ENCODE measurements at places on chromosomes 16 and 17.
A peak's percentile ranks its signal among the peaks of the same experiment; 100 is the strongest.

GRCh38 chr17:42441371-42442195 lies 17.1 kb upstream of the ATP6V0A1 start:
- DNase-seq, result no peak

GRCh38 chr16:56911771-56912571 lies 20.0 kb upstream of the HERPUD1 start:
- DNase-seq, result peak; percentile 87

GRCh38 chr17:5069724-5070123 lies 8.5 kb upstream of the ZFP3 start:
- DNase-seq, result no peak

- no peak for DNase-seq
These were observed 17.5 kb downstream of the ABR start for GRCh38 chr17:1162116-1162855.

DNA sequence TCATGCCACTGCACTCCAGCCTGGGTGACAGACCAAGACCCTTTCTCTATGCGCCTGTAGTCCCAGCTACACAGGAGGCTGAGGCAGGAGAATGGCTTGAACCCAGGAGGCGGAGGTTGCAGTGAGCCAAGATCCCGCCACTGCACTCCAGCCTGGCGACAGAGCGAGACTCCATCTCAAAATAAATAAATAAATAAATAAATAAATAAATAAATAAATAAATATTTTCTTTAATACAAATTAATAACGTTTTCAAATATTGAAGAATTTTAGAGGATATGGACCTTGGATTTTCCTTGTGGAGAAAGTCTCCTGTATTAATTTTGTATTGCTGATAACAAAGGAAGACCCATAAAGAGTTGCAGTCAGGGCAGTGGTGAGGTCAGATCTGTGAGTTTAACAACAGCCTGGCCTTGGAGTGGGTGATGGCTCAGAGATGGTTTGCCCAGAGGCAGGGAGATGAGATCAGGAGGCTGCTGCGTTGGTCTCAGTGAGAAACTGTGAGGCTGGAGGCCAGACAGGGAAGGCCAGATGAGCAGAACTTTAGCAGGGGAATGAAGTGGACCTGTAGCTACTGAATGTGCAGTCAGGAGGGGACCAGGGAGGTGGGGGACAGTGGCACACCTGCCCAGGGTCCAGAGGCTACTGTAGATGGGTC lies 4.4 kb upstream of the ASGR1 start:
- DNase-seq, result no peak

- no peak for DNase-seq
These were observed 1.3 kb downstream of the CIITA start for GRCh38 chr16:10878328-10878643.

GRCh38 chr16:49781401-49781800 lies 74.5 kb downstream of the ZNF423 start:
- no peak for DNase-seq

DNA sequence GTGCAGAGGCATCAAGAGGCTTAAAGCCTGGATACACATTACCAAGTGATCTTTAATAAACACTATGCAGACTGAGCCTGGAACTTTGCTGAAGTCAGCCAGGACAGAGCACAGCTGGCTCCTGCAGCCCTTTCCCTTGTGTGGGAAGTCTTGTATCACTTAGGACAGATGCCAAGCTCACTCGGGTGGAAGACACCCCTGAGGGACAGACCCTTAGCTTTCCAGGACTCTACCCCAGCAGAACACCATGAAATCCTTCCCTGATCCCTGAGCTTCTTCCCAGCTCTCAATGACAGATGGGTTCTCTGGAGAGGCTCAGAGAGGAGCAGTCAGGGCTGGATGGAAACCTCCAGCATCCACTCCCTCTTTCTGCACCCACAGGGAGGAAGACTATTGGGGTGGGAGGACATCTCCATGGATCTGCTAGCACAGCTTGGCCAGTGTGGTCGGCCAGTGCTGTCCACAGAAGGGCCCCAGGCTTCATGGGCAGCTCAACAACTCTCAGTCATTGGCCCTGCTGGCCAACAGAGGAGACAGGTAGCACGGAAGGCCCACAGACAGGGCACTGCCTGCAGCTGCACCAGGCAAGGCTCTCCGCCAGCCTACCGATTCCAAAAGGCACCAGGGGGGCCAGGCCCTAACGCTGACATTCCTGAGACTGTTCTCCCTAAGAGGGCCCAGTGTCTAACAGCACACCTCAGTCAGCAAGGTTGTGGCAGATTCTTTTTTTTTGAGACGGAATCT lies 15.9 kb downstream of the RAB5C start:
- DNase-seq, result no peak

DNA sequence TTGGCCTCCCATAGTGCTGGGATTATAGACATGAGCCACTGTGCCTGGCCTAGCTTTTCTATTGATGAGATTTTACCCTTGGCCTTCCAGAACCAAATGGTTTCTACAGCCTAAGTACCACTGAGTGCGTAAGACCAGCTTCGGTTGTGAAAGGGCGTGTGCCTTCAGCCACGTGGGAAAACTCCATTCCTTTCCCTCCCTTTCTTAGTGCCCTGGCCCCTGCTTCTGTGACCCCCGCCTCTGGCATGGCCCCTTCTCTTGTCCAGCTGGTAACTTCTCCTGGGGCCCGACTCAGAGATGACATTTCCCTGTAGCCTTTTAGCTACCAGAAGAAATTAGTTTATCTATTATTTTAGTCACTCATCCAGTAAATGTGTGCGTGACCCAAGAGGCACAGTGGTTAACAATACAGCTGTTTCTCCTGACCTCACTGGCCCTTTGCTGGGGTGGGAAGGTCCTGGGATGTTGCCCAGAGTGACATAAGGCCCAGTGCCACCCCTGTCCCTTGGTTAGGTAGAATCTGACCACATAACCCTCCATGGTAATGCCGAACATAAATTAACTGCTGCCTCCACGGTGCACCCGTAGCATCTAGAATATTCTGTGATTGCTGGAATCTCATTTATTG lies 97.3 kb downstream of the PLCG2 start:
- DNase-seq, result no peak

- no peak for DNase-seq
These were observed 83.6 kb upstream of the TBC1D3K start for GRCh38 chr17:37840576-37840975.

GRCh38 chr17:72474719-72475477 lies 354.1 kb downstream of the SOX9 start:
- no peak for DNase-seq

All from B cell (primary cell).